Activated CD4-positive, alpha-beta T cell treated with anti-CD3 and anti-CD28 coated beads for 36 hours (primary cell): ENCODE measurements at places on chromosomes 6 and 20.

- no peak for DNase-seq
- H3K36me3 ChIP-seq: no peaks in the 10 kb centered on the region
- H3K27me3 ChIP-seq: no peaks in the 10 kb centered on the region
- H3K27ac ChIP-seq: no peak overlapping the region
- H3K4me3 ChIP-seq: no peak overlapping the region
These were observed 822.1 kb downstream of the TENT5A start for GRCh38 chr6:80930376-80930775.

- no peak for DNase-seq
- no peak overlapping the region for H3K27ac ChIP-seq
- no peaks in the 10 kb centered on the region for H3K4me1 ChIP-seq
These were observed 42.6 kb upstream of the ENPP1 start for GRCh38 chr6:131765081-131765803.

DNA sequence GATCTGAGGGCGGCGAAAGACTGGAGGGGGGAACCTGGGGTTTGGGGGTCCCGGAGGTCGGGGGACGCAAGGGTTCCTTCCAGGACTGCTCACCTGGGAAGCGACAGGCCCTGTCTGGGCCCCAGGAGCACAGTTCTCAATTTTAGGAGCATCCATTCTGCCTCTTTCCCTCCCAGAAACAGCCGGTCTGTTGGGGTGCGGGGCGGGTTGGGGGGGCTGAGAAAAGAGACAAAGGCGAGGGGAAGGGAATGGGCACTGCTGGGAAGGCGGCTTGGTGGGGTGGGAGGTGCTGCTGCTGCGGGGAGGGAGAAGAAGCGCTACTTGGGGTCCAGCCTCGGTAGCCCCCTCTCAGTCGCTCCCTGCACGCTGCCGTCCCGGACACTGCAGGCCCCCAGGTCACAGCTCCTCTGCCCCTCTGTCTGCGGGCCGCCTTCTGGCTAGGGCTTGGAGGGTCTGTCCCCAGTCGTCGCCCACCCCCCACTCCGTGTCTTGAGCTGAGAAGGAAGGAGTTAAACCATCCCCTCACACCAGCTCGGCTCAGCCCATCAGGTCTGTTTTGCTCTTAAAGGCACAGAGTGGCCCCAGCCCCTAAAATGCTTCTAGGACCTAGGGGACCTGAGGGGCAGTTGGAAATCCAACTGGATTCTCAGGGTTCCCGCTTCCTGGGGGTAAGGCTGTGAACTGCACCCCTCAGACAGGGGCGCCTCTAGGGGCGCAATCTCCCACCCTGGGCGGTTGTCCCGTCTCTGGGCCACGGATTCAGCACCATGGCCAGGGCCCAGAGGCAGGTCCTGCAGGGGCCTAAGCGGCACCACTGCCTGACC, 690 bp downstream of the GDAP1L1 start:
- H3K27ac ChIP-seq: no peak overlapping the region
- H3K4me3 ChIP-seq: no peak overlapping the region
- peak; percentile 55 for DNase-seq
- peaks cover 4% of the 10 kb centered on the region for H3K4me1 ChIP-seq
- H3K36me3 ChIP-seq: no peaks in the 10 kb centered on the region

DNA sequence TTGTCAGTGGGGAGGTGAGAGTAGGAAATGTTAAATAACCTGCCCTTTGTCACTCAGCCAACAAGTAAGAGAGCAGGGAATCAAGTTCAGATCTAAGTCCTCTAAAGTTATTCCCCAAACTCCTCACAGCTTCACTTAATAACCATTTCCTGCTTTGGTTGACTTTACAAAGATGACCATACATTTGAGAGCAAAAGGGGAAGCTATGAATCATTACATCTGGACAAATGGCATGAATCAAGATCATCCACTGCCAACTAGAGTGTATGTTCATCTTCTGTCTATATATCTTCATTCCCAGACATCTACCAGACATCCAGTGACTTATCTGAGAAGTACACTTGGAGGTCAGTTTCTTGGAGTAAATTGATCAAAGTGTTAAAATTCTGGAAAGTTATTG, 15.1 kb upstream of the HIVEP2 start:
- peaks cover 8% of the 10 kb centered on the region for H3K36me3 ChIP-seq
- no peaks in the 10 kb centered on the region for H3K27me3 ChIP-seq
- no peaks in the 10 kb centered on the region for H3K4me1 ChIP-seq
- no peak for DNase-seq
- H3K27ac ChIP-seq: no peak overlapping the region
- no peak overlapping the region for H3K4me3 ChIP-seq

DNA sequence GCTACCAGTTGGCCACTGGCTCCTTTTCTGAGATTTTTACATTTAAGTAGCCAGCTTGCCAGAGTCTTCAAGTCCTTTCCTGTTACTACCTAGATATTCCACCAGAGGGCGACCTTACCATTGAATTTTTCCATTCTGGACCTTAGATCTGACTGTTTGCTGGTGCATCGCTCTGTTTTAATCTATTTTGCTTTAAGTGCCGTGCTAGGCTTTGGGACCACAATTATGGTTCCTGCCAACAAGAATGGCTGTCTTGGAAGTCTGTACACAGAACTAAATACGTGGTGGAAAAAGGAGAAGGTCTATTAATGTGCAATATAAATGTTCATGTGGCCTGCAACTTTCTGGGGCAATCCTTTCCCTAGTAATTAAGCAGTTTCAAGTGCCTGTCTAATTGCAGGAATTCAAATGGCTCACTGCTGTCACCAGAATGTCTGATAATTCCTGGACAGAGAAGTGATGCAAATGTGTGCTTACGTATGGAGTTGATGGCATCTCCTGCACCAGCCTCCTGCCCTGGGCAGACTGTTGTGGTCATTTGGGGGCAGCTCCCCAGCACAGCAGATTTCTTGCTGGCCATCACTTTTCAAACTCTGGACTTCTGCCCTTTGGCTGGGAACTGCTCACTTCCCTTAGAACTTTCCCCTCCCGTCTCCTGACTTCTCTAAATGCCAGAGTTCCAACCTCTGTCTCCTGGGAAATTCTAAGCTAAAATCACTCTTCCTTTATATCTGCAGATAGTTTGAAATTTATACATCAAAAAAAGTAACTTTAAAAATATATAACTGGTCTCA, 5.6 kb upstream of the HLA-DOA start:
- H3K36me3 ChIP-seq: no peaks in the 10 kb centered on the region
- no peaks in the 10 kb centered on the region for H3K27me3 ChIP-seq
- peaks cover 23% of the 10 kb centered on the region for H3K4me1 ChIP-seq
- H3K27ac ChIP-seq: no peak overlapping the region
